ENCODE measurements at places on chromosomes 1 and 21.

- no peak for DNase-seq
Observed at GRCh38 chr1:10664251-10664650, 132.2 kb downstream of the CASZ1 start.

DNA sequence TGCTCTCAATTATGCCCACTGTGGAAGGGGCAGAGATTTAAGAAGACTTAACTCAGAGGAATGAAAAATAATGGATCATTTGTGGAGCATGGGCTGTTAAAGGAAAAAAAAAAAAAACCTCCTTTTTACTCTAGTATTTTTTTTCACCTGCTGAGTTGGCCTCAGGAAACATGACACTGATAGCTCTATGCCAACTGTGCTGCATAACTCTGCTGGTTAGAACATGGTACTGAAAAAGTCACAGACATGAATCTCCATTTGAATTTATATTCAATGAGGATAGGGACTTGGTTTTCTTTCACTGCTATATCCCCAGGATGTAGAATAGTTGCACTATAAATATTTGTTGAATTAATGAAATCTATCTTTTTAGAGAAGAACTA is 86.1 kb upstream of the KIAA0040 start:
- DNase-seq: no peak

DNA sequence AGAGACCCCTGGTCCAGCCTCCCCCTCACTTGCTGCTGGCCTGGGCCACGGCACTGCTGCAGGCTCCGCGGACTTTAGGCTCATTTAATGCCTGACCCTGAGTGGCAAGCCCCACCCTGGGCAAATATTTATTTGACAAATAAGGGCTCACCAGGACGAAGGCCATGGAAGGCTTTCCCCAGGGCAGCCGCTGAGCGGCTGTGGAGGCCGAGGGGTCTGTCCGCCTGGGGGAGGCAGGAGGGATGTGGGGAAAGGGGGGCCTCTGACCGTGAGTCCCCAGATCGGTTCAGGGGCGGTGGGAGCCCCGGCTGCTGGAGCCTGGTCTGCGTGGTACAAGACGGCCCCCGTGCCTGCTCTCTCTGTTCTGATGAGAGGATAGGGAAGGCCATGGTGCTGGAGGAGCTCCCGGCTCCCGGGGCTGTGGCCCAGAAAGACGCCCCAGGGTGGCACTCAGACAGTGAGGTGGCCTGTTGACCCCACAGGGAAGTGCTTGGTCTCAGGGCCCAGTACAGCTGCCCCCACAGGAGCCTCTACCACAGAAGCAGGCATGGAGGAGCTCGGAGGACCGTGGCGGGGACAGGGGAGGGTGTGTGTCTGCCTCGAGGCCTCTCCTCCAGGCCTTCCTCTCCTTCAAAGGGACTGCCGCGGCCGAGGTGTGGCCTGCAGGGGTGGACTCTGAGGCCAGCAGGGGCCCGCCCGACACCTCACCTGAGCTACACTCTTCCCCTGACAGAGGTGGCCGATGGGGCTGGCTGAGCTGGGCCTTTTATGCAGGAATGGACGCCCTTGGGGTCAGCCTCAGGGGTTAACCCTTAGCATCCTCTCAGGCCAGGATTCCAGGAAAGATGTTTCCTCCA is 9.1 kb upstream of the C1orf159 start:
- no peak for DNase-seq

DNA sequence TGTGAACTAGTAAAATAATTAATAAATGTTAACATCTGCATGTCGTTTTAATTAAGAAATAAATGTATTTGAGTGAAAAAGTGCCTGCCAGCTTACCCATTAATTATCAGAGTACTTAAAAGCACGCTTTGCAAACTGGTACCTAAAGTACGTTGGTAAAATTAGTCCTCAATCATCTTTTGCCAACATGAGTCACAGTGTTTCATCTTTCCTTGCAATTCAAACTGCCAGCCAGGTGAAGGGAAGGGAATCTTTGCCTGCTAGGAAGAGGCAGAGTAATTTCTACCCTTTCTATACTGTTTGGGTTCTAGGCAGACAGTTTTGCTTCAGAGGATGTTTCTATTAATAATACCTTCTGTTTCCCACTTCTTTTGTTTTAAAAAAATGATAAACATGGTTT is 57.2 kb upstream of the CNIH3 start:
- no peak for DNase-seq

- DNase-seq: no peak
Observed at GRCh38 chr21:15626031-15626430, 103.8 kb upstream of the USP25 start.

DNA sequence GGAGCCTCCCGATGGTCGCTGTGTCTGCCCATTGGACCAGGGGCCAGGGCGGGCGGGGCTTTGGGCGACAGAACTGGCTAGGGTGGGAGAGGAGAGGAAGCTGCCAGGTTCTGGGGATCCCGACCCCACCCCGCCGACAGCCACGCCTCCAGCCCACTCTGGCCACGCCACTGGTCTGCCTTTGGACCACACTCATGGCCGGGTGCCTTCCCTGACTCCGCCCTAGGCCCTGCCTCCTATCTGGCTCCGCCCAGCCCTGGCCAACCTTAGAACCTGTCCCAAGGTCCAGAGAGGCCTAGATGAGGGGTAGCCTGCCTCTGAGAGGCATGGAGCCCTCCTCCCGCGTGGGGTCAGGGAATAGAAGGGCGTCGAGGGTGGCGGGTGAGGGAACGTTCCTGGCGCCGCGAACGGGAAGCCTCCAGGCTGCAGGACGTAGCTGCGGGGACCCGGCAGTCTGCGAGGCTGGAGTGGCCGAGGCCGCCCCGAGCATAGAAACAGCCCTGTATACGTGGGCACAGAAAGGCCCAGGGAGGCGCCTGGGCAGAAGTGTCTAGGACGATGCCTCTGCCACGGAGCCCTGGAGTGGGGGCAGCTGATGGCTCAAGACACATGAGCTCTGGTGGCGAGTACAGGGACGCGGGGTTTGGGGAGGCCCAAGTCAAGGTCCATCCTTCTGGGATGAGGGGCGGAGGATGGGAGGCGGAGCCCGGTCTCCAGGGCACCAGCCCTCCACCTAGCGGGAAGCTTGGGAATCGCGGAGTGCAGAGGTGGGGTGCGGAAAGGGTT is 11.5 kb upstream of the COL16A1 start:
- DNase-seq: no peak

DNA sequence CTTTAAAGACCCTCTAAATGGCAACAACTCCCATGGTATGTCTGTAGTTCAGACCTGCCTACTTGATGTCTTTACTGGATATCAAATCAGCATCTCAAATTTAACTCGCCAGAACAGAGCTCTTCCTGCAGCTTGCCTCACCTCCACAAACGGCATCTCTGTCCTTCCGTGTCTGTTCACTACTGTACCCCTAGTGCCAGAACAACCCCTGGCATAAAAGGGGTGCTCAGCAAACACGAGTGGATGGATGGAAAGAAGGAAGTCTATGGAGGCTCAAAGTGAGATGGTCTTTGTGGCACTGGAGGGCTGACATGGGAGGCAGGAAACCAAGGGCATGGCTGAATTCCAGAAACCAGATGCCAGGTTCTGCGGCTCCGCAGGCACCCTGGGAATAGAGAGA is 22.7 kb downstream of the MRPL37 start:
- DNase-seq: no peak

GRCh38 chr1:65971547-65971946 is 178.9 kb downstream of the PDE4B start:
- no peak for DNase-seq

DNA sequence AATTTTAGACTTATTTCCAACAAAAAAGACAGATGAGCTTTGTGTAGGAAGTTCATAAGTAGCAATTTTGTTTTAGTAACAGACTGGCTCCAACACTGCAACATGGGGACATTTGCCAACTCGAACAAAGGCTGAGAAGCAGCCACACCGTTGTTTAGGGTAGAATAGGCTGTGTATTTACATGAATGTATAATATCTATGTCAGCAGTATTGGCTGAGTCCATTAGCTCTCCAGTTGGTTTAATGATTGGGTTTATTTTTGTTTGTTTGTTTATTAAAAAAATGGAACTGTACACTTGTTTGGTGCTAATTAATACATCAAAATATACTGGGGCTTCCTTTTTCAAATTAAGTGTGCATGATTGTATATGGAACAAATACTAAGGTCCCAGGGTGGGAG is 7.3 kb upstream of the TMCO2 start:
- no peak for DNase-seq

DNA sequence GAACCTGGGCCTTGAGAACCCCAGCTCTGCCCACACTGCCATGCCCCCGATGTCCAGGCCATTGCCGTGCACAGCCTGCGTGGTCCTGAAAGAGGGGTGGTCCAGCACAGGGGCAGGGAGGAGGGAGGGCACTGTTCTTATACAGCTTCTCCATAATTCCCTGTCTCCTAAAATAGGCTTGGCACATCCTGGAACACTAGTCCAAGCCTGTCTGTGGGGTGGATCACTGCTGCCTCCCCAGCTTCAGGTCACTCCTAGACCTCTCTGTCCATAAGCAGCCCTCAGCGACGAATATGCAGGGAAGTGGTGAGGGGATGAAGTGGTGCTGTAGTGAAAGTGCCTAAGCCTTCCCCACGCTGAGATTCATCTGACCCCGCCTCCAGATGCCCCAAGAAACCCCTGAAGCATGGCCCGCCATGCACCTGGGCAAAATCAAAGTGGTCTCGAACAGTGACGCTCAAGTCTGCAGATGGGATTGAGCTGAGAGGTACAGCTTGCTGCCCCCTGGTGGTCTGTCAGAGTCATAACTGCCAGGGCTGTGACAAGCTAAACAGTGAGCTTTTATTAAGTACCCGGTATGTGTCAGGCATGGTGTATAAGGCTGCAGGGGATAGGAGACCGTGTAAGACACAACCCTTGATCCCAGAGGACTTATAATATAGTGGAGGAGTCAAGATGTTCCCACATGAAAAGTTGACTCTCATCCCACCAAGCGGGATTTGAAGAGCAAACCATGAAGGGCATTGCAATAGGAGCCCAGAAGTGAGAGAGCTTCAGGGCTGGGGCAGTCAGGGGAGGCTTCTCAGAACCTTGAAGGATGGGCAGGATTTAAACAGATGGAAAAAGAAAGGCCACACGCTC is 66.6 kb downstream of the FAM163A start:
- DNase-seq: peak; percentile 68

DNA sequence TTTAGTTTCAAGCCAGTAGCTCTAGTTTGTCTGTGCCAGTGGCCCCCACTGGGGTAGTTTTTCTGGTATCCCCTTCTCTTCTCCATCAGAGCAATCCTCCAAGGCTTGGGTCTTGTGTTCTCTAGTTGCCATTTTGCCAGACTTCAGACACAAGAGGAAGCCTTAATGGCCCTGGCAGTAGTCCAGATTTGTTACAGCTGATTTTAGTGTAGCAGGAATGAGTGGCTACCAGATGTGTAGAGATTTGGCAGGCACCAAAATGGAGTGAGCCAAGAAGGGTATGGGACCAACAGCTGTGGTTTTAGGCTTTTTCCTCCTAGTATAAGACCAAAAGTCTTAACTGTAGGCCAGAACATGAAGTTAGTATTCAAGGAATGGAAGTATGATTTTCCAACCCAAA is 56.8 kb downstream of the ACP6 start:
- DNase-seq: no peak

DNA sequence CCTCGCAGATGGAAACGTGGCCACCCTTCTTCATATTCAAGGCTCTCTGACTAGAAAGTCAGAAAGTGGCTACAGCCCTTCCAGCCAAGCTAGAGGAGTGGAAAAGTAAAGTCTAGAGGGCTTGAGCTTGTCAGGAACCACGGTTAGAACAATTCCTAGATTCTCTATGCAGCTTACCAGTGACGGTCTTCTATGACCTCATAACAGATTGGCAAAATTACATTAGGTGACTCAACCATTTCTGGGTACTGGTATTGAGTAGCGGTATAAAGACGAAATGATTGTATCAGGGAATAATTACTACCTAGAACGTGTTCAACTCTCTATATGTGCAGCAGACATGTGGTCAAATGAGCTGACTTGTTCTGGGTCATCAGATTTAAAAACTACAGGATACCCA is 155.0 kb upstream of the RUNX1 start:
- DNase-seq: no peak

DNA sequence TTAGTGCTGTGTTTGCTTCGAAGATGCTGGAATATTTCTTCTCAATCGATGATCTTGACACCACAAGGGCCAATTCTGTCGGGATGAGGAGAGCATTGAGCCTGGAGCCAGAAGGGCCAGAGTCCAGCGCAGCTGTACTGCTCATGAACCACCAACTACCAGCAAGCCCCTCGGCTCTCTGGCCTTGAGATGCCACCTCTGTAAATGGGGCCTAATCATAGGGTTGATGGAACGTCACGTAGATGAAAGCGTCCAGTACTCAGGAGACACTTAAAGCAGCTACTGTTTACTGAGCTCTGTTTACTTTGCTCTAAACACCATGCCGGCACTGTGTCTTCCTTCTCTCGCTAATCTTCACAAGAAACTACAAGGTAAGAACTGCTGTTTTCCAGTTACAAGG is 26.3 kb downstream of the CCDC185 start:
- DNase-seq: no peak

DNA sequence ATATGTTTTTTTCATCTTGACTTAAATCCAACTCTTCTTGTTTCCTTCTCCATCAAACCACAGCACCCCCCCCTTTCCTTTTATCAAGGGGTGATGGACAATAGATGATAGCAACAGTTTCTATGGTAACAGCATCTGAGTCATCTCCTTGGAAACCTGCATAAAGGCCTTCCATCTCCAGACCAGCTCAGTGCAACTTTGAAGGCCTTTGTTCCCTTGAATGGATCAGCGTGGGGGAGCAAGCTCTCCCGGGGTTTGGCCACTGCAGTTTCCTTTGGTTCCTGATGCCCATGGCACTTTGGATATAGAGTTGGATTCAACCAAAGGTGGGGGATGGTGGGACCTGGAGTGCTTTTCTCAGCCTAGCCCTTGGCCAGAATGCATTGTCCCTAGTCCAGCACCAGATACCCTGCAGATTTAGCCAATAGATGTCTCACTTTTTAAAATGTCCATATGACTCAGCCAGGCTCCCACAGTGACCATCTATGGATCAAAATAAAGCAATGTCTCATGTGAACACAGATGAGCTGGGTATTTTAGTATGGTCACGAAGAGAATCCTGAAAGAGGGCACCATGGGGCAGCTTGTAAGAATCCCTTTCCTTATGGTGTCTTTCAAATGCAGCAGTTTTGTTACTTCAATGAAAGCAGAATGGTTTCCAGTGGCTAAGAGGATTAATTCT is 127.7 kb downstream of the SPATA46 start:
- DNase-seq: no peak

GRCh38 chr1:119978018-119978505 is 81.7 kb upstream of the ADAM30 start:
- no peak for DNase-seq

DNA sequence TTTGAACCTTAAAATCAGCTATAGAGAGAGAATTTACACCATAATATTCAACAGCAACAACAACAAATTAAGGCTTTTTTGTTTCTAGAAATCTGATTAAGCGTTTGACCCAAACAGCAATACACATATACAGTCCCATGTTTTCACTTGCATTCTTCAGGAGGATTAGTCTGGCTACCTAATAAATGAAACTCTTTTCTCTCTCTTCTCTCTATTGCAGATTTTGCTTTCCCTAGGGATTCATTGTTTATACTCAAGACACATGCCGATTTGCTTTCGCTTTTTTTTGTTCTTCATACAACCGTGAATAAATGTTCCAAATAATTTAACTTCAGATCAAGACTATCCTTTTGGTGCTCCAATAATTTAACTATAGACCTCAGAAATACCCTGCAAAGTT is 162.4 kb upstream of the PTBP2 start:
- DNase-seq: no peak

GRCh38 chr1:160888926-160889325 is 3.9 kb upstream of the ITLN1 start:
- no peak for DNase-seq

Data from CMK (cell line).